CD4-positive, alpha-beta memory T cell (primary cell): ENCODE measurements at places on chromosomes 1 and 21. TPM values are rescaled to one million over a fixed set of nuclear protein-coding genes. Genes with fewer than 3 reads are reported as not detected.
A peak's percentile ranks its signal among the peaks of the same experiment; 100 is the strongest.

ZNF695 gene
- not detected for total RNA-seq

SFT2D2 gene
- 63.2 TPM for total RNA-seq

RRP1B gene
- 40.5 TPM for total RNA-seq

DNA sequence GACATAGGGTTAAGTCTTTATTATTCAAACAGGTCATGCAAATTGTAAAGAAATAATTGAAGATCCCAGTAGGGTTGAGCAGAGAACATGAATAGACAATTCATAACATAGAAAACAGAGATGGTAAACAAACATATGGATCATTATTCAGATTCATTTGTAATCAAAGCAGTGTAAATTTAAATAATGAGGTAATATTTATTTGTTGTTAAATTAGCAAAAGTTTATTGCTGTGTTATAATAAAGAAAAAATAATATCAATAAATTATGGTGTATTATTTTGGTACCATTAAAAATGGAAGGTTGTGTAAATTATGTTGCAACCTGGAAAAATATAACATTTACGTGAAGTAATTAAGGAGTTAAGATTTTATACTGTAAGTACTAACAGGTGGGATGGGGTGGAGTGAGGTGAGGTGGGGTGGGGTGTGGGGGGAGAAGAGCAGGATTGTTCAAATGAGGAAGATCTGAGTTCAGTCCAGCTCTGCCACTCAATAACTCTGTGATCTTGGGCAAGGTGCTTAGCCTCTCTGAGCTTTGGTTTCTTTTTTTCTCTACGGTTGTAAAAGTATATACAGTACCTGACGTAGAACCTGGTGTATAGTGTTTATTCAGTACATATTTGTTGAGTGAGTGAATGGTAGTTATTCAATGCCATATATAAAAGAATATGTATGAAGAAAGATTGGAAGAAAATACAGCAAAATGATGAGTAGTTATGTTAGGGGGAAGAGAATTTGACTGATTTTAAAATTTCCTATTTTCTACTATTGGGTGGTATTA is 140.3 kb upstream of the KIF26B start:
- no peak for DNase-seq

DNA sequence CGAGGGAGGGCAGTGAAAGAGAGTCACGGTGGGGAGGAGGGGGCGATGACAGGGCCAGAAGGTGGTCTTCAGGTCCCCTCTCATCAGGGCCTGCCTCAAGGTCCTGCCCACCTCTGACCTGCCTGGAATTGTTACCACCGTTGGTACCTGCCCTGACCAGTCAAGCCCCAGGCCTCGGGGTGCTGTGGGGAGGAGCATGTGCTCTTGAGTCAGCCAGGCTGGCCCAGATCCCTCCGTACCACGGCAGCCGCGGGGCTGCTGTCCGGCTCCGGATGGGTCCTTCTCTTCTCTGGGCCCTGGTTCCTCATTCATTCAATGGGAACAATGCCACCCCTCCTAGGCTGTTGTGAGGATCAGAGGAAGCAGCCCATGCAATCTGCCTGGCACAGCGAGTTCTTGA is 22.0 kb downstream of the SERINC2 start:
- DNase-seq: no peak

- peak; percentile 58 for DNase-seq
These were observed 64.0 kb downstream of the ADARB1 start for GRCh38 chr21:45138199-45139002.

- DNase-seq: no peak
These were observed 26.7 kb downstream of the LRRC71 start for GRCh38 chr1:156947127-156947526.

DNA sequence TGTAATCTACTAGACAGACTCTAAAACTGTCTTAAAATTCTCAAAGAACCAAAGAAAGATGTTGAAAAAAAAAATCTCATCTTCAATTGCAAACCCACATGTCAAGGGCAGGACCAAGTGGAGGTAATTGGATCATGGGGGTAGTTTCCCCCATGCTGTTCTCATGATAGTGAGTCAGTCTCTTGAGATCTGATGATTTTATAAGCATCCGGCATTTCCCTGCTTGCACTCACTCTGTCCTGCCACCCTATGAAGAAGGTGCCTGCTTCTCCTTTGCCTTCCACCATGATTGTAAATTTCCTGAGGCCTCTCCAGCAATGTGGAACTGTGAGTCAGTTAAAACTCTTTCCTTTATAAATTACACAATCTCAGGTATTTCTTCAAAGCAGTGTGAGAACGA is 257.0 kb downstream of the HHIPL2 start:
- no peak for DNase-seq

- no peak for DNase-seq
These were observed 3.2 kb downstream of the ANXA9 start for GRCh38 chr1:150985179-150985825.

DNA sequence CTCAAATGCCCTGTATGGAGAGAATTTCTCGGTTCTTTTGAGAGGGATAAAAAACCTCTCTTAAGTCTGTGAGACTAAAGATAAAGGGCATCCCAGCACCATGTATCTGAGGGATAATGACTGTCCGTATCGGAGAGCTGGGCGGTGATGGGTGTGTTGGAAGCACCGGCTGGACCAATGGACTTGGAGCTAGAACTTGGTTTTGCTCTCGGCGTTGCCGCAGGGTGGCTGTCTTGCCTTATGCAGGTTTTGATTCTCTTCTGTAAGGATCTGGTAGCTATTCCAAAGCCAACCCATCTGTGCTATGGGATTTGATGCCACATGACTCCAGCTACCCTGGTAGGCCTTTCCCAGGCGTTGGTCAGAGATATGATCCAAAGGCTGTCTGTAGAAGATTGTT is 348.8 kb downstream of the KIF26B start:
- DNase-seq: no peak

DNA sequence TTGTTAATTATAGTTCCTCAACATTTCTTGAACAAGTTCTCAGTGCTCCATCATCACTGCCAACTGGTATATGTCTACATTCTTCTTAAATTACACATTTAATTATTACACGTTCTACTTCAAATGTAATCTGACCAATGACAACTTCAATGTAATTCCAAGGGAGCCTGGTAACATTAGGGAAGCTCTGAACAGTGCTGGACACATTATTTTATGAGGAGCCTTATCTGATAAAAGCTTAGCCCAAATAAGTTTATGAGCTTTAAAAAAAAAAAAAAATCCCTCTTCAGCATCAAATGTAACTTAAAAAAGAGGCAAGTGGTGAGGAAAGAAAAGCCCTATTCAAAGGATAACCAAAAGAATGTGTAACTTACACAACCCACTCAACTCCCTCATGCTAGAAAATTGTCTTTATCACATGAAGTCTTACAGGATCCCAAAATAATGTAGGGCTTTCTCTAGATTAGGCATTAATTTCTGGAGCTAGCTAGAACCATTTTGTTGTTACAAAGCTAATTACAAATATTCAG is 35.2 kb upstream of the ABCA4 start:
- DNase-seq: no peak

DNA sequence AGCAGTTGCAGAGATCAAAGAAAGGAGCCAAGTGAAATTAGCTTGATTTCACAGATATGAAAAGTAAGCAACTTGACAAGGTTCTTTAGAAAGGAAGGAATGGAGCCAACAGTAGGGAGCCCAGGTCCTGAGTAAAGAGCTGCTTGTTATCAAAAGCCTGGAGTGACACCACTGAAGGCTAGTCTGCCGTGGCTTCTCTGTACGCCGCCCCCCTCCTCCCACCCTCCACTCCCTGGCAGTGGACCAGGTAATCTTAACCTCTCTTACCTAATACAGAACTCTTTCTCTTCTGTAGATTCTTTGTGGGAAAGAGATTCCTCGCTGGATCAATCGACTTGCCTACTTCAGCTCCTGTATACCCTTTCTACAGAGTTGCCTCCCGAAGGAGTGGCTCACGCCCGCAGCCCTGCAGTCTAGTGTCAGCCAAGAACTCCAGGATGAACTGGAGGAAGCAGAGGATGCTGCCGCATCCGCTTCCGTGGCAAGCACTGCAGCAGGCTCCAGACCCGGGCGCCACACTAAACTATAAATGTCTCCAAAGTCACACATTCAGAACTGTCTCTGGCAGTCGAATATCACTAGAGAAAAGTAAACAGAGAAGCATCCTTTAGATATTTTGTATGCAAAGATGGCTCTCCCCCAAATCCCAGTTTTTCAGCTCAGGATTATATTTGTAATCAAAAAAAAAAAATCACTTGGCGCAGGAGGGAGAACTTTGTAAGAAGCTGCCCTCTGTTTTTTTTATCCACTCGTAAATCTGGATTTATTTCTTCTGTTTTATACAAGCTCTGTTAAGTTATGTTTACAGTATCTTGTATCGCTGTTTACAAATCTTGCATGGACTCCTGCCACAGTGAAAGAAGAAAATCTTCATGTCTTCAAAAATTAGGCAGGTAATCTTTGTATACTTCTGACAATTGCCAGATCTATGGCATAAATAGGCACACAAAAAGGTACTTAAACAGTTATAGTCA is 52.6 kb downstream of the DESI2 start:
- DNase-seq: no peak
